ENCODE measurements at places on chromosomes 1 and 21.
A peak's percentile ranks its signal among the peaks of the same experiment; 100 is the strongest.

- no peak for DNase-seq
Observed at GRCh38 chr1:154944401-154945159, 8.1 kb upstream of the PMVK start.

DNA sequence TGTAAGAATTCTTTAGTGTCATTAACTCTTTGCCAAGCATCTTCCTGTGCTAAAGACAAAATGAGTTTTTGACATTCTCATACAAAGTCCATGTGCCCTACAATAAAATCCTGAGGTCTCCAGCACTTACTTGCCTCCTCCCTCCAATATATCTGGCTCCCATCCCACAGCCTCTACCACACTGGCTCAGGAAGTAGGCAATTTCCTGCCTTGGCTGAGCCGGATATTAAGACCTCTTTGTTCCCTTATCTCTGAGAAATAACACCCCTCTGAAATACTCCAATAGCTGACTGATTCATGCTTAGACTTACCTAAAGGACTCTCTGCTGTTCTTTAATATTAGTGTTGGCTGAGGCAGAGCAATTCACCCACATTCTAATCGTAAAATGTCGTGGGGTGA, 37.6 kb upstream of the GORAB start:
- DNase-seq: no peak

DNA sequence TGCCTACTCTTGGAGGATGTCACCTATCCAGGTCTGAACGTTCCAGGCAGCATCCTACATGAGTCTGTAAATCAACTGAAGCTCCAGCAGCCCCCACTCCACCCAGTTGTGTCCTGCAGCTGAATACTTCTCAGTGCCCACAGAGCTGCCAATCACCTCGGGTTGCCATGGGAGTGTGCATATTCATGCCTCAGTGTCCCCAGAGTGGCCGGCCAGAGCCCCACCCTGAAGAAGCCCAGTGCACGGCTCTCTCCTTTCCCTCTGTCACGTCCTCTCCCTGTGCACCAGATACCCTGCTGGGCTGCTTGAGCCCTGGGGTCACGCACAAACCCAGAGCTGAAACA, 16.1 kb upstream of the GSTM4 start:
- no peak for DNase-seq

DNA sequence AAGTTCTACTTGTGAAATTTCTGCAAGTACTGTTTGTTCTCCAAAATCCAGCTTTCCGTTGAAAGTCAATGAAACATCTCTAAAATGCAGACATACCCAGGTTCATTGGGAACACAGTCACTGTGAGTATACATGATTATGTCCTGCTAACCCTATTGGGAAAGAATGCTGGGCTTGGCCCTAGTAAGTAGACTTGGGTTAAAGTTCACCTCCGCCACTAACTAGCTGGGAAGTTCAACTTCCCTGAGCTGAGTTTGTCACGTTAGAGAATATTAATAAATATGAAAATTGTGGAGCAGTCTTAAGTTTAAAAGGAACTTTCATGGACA, 10.5 kb upstream of the PGD start:
- DNase-seq: no peak

GRCh38 chr1:156488566-156489165, 11.9 kb downstream of the MEF2D start:
- DNase-seq: peak; percentile 26

DNA sequence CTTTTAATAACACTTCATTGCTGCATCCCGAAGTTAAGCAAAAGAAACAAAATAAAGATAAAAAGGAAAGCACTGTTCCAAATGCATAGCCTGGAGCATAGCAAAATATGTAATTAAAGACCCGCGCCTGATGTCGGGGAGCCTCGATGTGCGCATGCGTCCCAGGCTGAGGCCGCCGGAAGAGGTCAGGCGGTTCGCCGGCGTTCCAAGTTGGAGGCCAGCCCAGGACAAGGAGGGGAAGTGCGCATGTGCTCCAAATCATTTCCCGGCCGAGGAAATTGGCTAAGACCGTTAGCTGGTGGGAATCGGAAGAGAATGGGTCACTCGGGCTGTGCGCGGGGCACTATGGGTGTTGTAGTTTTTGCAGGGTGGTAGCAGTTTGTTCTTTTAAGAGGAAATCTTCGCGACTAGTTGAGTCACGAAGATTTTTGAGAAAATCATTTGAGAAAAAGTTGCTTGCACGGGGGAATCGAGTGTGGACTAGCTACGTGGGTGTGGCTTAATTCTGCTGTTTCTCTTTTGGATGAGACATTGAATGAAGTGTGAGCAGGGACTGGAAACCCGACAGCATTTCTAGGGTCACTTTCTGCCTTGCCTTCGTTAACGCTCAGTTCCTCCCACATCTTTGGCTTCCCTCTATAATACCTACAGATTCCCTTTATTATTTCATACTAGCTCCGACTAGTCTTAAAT, 31.0 kb upstream of the CD1D start:
- peak; percentile 73 for DNase-seq

DNA sequence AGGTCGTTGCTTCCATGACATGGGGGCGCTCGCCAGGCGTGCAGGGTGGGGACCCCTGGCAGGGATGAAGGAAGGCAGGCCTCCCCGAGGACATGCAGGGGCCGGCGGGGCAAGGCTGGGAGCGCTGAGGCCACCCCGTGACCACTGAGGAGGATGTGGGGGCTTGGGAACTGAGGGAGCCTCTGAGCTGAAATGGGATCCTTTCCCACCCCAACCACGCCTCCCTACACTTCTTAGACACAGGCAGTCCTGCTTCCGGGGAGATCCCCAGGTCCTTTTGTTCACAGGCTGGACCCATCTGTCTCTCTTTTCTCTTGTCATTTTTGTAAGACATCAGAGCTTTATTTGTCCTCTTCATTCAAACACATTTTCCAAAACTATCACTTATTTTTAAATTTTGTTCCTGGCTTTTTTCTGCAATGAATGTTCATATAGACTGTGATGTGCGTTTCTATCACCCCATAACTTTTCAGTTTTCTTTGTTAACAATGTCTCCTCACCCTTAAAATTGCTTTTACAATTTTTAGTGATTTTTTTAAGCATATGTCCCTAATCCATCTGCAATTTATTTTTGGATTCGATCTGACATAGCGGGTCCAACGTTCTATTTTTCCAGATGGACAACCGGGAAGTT, 156.7 kb upstream of the BACE2 start:
- no peak for DNase-seq

- peak; percentile 85 for DNase-seq
Observed at GRCh38 chr1:243850202-243850451, at the start of gene AKT3. Gene AKT3 (minus strand): TSS chr1:243850243. CDS start chr1:243843170, 7,073 bp downstream.

DNA sequence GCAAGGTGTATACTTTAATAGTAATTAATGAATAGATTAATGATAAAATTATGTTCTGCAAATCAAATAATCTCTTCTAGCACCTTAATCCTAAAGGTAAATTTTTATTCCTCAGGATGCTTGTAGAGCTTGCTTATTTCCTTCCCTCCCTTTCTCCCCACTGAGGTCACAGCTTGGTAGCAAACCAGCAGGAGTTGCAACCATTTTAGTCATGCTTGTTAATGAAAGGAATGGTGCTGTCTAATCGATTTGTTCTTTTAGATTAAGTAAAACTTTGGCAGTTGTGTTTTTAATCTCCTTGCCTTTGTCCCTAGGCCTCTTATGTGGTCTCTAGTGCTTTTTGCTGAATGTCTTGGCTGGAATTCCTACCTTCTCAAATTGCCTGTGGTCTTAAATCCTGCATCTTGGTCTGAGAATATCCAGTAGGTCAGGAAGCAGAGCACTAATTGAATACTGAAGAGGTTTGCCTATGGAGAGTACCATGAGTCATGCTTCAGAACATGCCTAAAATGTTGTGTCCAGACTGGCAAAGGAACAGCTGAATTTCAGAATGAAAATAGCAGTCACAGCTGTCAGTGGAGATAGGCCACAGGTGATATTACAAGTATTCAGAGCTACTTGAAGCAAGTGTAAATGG, 36.3 kb upstream of the RWDD3 start:
- peak; percentile 41 for DNase-seq

DNA sequence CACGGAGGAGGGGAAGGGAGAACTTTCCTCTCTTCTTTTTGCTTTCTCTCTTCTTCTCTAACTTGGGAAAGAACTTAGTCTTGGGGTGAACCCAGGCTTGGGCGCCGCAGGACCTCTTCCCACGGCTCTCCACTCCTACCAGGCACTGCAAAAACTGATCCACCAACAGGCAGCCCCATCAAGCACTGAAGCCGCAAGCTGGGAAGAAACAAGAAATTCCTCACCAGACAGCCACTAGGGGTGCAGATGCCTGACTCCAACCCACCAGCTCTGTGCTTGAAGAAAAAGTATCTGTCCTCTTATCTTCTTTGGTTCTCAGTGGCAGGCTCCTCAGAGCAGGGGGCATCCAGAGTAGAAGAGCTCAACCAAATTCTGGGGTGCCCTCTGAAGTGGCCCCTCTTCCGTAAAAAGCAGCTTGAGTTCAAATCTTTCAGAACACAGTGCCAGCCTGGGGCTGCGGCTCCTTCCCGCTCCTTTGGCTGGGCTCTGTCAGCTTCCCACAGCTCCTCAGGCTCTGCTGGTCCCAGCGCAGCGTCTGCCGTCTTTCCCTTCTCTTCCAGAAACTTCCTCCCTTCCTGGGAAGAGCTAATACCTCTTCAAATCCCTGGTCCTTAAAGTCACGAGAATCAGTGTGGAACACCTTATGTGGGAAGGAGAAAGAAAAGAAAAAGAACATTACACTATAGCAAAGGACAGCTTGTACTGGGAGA, 2.4 kb downstream of the SLC41A1 start:
- peak; percentile 16 for DNase-seq

DNA sequence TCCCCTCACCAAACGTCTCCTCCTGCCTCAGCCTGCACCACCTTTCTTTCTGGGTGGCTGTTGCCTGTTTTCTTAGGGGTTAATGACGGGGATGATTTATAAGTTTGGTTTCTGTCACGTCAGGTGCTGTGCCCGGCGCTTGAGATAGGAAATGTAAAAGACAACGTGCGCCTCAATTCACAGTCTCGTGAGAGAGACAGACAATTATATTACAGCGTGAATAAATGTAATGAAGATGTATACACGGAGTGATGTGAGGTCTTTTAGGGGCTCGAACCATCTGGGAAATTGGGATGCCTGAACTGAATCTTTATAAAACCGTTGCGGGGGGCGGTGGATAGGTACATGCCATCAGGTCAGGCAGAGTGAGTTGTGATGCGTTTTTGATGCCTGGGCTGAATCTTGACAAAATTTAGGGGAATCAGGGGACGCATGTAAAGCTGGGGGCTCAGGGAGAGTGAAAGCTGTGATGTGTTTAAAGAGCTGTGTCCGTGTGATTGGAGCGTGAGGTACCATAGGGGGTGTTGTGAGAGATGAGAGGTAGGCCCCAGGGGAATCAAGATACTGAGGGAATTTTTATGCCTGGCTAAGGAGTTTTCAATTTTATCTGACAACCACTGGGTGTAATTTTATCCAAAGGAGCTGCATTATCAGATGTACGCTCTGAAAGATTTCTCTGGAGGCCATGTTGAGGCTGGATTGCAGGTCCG, 831 bp downstream of the TIPRL start:
- DNase-seq: peak; percentile 20

DNA sequence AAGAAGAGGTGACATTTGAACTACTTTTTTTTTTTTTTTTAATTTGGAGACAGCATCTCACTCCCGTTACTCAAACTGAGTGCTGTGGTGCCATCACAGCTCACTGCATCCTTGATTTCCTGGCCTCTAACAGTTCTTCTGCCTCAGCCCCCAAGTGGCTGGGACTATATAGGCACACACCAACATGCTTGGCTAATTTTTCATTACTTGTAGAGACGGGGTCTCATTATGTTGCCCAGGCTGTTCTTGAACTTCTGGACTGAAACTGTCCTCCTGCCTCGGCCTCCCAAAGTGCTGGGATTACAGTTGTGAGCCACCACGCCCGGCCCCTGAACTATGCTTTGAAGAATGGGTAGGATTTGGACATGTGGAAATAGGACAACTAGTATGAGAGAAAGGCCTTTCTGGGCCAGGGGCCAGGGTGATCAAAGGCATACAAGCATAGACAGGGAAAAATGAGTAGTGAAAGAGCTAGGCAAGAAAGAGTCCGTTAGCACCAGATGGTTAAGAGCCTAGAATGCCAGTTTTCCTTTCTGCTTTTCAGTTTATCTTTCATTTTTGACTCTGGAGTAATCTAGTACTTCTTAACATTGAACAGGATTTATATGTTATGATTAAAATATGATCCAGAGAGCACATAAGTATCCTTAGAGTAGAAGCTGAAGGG, 6.3 kb downstream of the RABGAP1L start:
- DNase-seq: no peak

- no peak for DNase-seq
Observed at GRCh38 chr1:151391079-151391563, 8.3 kb upstream of the PSMB4 start.

DNA sequence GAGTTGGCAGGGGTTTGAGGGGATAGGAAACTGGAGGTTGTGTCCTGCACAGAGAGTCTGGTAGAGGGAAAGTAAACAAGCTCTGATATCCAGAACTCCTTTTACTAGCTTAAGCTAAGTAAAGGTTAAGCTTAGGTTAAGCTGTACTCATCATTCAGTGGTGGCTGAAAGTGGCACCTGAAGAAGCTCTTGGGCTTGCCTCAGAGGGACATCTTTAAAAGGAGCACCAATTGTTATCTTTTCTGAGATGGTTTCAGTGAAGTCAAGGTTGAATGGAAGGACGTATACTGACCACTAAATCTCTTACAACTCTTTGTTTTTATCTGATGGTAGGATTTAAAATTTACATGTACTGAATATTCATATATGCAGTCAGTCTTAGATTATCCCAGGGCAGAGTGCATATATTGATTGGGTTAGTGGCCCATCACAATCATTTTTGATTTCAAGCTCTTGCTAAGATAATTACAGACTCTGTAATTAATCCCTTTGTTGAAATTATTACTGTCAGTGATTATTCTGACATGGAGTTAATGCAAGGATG, 43.3 kb downstream of the S1PR1 start:
- DNase-seq: no peak

- DNase-seq: peak; percentile 55
Observed at GRCh38 chr1:234505769-234506102, 26.8 kb upstream of the TARBP1 start.
